Tongue (tissue), 3 donors: ENCODE measurements at places on chromosomes 5 and 9.

GRCh38 chr9:132126680-132127236 lies 35.1 kb upstream of the NTNG2 start:
- no peak for DNase-seq

DNA sequence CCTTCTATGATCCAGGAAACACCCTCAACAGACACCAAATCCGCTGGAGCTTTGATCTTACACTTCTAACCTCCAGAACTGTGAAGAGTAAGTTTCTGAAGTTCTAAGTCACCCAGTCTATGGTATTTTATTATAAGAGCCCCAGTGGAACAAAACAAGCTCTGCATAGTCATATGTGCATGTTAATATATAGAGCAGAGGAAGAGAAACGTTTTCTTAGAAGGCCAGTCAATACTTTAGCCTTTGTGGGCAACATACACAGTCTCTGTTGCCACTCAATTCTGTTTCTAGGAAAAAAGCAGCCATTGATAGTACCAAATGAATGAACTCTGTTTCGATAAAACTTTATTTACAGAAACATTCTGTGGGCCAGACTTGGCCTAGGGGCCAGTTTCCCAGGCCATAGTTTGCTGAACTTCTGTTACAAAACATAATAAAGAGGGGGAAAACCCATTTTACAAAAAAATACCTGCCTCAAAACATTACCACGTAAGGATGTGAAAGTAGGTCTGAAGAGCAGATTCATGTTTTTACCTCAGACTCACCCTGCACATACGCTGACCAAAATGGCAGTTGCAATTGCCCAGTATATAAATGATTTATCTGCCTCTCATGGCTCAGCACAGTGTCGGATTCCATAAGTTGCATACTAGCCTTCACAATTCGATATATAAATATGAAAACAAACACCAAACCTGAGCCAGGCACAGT lies 350.5 kb downstream of the SLIT3 start:
- no peak for DNase-seq

- DNase-seq: no peak
Observed at GRCh38 chr9:12819436-12820185, 44.8 kb downstream of the LURAP1L start.

DNA sequence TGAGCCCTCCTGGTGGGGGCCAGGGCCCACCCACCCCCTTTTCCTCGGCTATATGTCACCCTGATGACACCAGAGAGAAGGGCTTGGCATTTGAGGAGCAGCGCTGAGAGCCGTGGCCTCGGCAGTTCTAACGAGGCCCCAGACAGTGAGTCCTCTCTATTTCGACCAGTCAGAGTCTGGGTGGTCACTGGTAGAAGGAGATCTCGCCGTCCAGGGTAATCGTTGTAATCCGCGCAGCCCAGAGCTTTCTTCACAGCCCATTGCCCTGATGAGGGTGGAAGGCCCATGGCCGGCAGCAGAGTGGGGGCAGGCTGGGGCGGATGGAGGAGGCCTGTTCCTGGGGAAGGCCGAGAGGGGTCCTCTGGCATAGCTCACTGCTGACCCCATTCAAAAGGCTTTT lies 70.2 kb downstream of the PSMB7 start:
- DNase-seq: no peak
